ENCODE measurements at places on chromosomes 4 and X.

GRCh38 chrX:2272337-2272736 lies 228.4 kb downstream of the DHRSX start:
- DNase-seq = no peak

DNA sequence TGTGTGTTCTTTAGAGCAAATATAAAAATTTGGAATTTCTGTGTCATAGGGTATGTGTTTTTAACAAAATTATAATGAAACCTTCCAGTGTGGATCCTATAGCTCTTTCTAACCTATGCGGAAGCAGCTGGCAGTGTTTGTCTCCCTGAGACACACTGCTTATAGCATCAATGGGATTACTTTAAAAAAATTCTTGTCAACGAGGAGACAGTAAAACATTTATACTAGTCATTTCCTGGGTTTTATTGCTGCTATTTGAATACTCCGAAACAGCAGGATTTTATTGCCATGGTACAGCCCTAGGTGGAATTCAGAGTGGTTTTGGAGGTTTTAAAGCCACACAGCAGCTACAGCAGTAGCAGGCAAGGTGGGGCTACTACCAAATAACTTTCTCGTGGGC lies 145.1 kb upstream of the IL1RAPL2 start:
- DNase-seq = no peak

DNA sequence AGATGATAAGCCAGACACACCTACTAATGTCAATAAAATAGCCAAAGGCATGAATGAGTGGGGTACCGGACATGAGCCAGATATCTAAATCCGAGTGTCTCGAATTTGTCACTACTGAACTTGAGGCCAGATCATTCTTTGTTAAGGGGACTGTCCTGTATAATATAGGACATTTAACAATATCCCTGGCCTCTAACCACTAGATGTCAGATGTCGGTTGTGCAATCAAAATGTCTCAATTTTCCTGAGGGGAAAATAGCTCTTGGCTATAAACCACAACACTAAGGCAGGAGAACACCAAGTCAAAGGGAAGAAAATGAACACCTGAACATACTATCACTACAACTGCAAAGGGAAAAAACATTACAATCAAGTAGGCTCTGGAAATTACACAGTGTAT lies 154.5 kb downstream of the GPM6A start:
- DNase-seq = no peak

- no peak for DNase-seq
Observed at GRCh38 chrX:47182106-47182700, 11.4 kb upstream of the UBA1 start.

GRCh38 chr4:58807843-58808615 lies 1697.8 kb upstream of the IGFBP7 start:
- no peak for DNase-seq

DNA sequence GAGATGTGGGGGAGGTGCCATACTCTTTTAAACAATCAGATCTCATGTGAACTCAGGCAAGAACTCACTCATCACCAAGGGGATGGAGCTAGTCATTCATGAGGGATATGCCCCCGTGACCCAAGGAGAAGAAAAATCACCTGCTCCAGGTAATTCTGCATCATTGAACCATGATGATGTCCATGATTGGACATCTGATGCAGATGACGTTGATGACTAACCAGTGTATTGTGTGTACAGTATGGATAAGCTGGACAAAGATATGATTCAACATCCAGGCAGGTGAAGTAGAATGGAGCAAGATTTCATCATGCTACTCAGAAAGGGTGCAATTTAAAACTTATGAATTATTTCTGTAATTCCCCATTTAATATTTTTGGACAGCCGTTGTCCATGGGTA lies 286.4 kb upstream of the SMIM31 start:
- no peak for DNase-seq

DNA sequence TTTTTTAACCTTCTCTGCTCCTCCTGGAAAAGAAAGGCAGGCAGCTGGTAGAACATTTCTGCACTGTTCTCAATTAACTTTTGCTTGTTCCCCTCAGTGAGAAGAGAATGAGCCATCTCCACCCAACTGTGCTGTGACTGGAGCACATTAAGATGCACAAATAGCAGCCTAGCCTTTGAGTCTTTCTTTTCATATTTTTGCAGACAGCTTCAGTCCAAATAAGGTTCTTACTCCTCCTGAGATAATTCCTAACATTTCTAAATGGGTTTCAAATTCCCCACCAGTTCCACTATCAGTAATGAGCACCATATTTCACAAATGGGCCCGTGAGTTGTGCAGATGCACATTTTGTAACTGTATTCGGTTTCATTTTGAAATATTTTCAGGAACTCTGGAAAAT lies 118.6 kb downstream of the SPCS3 start:
- no peak for DNase-seq

DNA sequence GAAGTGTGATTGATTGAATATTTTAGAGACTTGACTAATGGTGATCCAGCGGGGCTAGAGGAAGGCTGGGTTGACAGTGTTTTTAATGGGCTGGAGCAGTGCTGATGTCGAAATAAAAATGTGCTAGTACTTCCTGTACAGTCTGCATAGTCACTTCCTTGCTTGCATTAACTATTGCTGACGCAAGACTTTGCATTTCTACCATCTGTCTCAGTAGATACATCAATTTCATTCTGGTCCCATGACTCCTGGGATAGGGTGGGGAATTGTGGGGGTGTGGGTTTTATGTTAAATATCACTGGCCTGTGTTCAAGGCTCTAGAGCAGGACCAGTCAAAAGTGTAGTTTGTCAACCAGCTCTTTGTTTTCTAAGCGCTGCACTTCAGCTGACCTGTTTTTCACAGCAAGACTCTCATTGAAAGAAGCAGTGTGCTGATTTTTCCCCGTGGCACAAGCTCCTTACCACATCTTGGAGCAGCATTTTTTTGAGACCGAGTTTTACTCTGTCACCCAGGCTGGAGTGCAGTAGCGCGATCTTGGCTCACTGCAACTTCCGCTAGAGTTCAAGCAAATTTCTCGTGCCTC lies 35.2 kb upstream of the PHEX start:
- peak; percentile 20 for DNase-seq

- no peak for DNase-seq
Observed at GRCh38 chrX:31604629-31605221, 532.9 kb upstream of the FTHL17 start.

DNA sequence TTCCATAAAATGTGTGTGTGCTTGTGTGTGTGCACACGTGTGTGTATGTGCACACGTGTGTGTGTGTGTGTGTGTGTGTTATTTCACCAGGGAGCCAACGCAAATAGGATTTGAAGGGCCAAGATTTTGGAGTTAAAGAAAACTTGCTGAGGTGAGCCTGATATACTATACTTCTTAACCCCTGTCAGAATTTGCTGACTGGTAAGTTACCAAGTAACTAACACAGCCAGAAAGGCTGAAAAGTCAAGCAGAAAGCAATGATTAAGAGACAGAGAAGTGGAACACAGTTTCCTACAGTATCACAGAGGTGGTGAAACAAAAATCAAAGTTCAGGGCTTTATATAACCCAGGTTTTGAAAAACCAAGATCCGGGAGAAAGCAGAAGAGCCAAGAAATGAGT lies 47.6 kb downstream of the GABRA3 start:
- DNase-seq = no peak

DNA sequence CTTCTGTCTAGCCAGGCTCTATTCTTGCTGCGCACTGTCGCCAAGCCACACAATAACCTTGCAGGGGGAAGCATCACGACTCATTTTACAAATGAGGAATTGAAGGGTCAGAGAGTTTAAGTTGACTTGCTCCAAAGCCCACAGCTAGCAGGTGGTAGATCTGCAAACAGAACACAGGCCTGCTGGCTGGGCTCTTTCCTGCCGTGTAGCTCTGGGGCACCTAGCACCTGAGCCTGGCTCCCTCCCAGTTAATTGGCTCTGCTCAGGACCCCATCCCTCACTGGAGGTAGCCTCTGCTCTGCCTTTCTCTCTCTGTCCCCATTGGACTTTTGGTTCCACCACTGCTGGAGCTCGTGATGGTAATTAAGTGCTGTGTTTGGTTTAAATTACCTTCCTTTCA lies 98.5 kb downstream of the NSUN7 start:
- no peak for DNase-seq

GRCh38 chrX:69543572-69543971 lies 39.4 kb downstream of the NALF2 start:
- DNase-seq = no peak

DNA sequence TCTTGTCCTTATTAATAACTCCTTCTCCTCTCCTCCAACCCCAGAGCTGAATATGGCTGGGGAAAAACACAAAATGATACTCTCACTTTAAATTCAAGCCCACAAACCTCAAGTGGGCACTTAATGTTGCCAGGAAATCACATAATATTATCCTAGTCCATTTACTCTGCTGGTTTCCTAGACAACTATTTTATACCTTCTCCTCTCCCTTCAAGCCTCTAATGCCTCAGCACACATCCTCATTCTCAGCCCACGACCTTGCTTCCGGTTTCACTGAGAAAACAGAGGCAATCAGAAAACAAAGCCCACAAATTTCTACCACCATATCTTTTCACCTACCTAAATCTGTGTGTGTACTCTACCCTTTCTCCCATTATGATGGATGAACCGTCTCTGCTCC lies 12.1 kb upstream of the CLCN5 start:
- no peak for DNase-seq

DNA sequence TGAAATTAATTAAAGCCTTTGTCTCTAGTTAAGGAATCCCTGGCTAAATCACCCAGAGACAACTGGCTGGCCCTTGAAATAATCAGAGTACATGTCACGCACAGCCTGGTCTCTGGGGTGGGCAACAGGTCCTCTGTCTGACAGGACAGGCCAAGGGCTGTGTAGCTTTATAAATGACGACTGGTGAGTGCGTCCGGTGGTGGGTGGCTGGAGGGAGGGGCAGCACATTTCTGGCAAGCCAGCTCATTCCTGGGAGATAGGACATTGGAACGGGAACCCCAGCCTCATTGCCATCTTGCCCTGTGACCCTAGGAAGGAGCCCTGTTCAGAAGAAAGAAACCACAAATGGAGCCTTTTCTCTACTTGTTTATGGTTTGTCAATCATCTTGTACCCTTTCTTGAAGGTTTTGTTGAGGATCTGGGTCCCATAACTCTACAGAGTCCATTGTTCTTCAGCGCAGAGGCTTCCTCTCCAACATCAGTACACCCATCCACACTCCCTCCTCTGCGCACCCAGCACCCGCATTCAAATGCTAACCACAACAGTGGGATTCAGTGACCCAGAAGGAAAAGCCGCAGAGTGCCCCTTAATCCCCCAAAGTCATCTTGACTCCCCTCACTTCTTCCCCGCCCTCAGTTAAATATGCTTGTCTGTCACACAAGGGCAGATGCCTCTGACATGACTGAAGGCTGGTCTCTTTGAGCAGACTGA lies 368.1 kb downstream of the UNC5C start:
- DNase-seq = no peak

DNA sequence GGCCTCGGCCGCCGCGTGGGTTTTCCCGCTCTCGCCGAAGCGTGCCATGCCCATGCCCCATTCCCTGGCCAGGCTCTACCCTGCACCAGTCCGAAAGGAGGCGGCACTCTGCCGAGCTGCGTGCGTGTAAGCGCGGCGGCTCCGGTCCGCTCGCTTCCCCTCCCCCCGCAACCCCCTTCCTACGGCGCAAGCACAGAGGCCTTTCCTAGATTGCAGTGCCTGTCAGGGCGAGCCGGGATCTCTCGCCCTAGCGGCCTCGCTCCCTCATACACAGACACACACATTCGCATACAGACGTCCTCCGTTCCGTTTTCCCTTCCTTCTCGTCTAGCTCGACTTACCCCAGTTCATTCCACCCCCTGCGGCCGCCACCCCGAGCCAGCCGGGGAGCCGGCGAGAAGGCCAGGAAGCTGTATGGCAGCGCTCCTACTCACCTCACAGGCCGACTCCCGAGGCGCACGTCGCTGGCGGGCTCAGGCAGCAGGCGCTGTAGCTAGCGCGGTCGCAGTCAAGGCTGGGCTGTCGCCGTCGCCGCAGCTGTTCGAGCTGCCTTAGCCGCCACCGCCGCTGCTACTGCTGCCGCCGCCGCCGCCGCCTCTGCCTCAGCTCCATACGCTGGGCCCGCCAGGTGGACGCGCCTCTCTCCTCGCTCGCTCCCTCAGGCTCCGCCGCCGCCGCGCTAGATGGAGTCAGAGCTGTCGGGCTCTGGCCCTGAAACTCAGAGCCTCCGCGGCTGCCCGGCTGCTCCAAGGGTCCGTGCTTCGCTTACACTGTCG lies 615 bp downstream of the NEXMIF start:
- DNase-seq = peak; percentile 0

- DNase-seq = no peak
Observed at GRCh38 chrX:124493984-124494383, 147.6 kb downstream of the SH2D1A start.
